K562 (cell line): ENCODE measurements at places on chromosomes 4 and X. TPM values are rescaled to one million over a fixed set of nuclear protein-coding genes. Genes with fewer than 3 reads are reported as not detected.

The TMPRSS11F gene
- total RNA-seq, result 0.09 TPM in 1 of 2 replicates, not detected in the other

The ARHGAP4 gene
- total RNA-seq, result 70.5 and 81.8 TPM in 2 replicates

The RPS6KA6 gene
- total RNA-seq, result 0.11 TPM in 1 of 2 replicates, not detected in the other

The LRRC66 gene
- not detected in 2 replicates for total RNA-seq

The ASB5 gene
- total RNA-seq, result not detected in 2 replicates

The PGAM4 gene
- not detected in 2 replicates for total RNA-seq

The IDUA gene
- 13.6 and 16.1 TPM in 2 replicates for total RNA-seq

The GCNA gene
- 0.47 and 0.58 TPM in 2 replicates for total RNA-seq

The PAGE5 gene
- total RNA-seq, result 143 and 149 TPM in 2 replicates

The SRPX2 gene
- 0.13 TPM in 1 of 2 replicates, not detected in the other for total RNA-seq

The GPC4 gene
- 0.11 and 0.16 TPM in 2 replicates for total RNA-seq

The MAGEE1 gene
- 0.11 TPM in 2 replicates for total RNA-seq

The C1QTNF7 gene
- not detected in 2 replicates for total RNA-seq

The AASDH gene
- 9.3 and 14.1 TPM in 2 replicates for total RNA-seq

The PKD2 gene
- 0.45 and 0.47 TPM in 2 replicates for total RNA-seq

The NXF2B gene
- 7.7 and 8.0 TPM in 2 replicates for total RNA-seq

The IL13RA2 gene
- not detected in 2 replicates for total RNA-seq

The USP38 gene
- 18.8 and 21.3 TPM in 2 replicates for total RNA-seq

The TCP11X2 gene
- total RNA-seq, result not detected in 2 replicates

The GPC3 gene
- 0.42 and 0.81 TPM in 2 replicates for total RNA-seq

The C1GALT1C1 gene
- 9.6 TPM in 2 replicates for total RNA-seq

The PLS3 gene
- 0.36 and 0.42 TPM in 2 replicates for total RNA-seq

The WAS gene
- 10.8 and 15.7 TPM in 2 replicates for total RNA-seq

The ETFDH gene
- 21.1 and 21.7 TPM in 2 replicates for total RNA-seq

The SLC34A2 gene
- 1.2 and 1.5 TPM in 2 replicates for total RNA-seq

The OPRPN gene
- total RNA-seq, result not detected in 2 replicates

The CACNA1F gene
- 0.04 TPM in 2 replicates for total RNA-seq

The TREX2 gene
- total RNA-seq, result 0.51 and 0.82 TPM in 2 replicates
